Inflammatory macrophage treated with lipopolysaccharide for 4 hours (primary cell): ENCODE measurements at places on chromosomes 7 and 10.

DNA sequence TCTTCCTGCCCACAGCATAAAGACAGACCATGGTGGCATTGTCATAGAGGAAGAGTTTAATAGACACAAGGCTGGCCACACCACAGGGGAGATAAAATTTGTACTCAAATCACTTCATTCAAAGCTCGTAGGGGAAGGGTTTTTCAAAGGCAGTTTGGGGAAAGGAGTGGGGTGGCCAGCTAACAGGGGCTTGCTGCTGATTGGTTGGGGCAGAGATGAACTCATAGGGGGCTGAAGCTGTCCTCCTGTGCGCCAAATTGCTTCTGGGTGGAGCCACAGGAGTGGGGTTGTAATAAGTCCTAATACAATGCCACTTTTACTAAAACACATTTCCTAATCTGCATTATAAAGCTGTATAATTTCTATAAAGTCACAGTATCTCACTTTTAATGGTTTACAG, 22.5 kb downstream of the PDZD8 start:
- DNase-seq, result no peak

- DNase-seq, result peak; percentile 33
Observed at GRCh38 chr10:67793313-67793712, 44.7 kb downstream of the DNAJC12 start.

GRCh38 chr10:20004087-20004523, 187.9 kb downstream of the PLXDC2 start:
- peak; percentile 89 for DNase-seq

GRCh38 chr10:6136215-6137201, 47.7 kb downstream of the RBM17 start:
- DNase-seq, result no peak

DNA sequence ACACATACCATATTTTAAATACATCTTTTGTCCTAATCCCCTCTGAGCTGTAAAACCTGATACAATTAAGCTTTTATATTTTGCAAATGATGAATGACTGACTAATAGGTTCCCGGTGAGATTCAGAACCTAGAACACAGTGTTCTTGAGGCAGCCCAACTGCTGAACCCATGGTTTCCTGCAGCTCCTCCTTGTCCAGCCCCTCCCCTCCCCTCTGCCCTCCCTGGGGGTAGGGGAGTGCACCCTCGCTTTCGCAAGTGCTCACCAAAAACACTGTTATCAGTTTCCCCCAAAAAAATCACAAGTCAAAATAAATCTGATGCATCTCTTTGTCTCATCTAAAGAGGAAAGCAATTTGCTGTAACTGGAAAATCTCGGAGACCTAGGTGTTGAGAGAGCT, 602.8 kb downstream of the KCNMA1 start:
- DNase-seq, result no peak

- peak; percentile 29 for DNase-seq
Observed at GRCh38 chr10:5949009-5949759, 28.2 kb downstream of the IL15RA start.

GRCh38 chr7:1705856-1706255, 35.8 kb downstream of the ELFN1 start:
- DNase-seq, result no peak

DNA sequence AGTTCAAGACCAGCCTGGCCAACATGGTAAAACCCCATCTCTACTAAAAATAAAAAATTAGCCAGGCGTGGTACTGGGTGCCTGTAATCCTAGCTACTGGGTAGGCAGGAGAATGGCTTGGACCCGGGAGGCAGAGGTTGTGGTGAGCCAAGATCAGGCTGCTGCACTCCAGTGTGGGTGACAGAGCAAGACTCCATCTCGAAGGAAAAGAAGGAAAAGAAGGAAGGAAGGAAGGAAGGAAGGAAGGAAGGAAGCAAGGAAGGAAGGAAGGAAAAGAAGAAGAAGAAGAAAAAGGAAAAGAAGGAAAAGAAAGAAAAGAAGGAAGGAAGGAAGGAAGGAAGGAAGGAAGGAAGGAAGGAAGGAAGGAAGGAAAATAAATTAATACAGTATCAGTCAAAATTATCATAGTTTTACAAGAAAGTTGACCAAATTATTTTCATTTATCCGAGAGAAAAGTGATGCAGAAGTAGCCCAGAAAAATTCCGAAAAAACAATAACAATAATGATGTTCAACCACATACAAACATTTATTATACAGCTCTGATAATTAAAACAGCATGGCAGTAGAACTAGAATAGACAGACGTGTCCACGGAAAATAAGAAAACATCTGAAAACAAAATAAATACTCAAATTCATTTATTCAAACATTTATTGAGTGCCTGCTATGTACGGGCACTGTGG, 292.4 kb upstream of the MKLN1 start:
- DNase-seq, result no peak

GRCh38 chr7:99106821-99107241, 37.1 kb downstream of the SMURF1 start:
- DNase-seq, result no peak

GRCh38 chr7:155746188-155746587, 66.1 kb downstream of the SHH start:
- DNase-seq, result no peak
